Stimulated activated CD8-positive, alpha-beta memory T cell treated with anti-CD3 and anti-CD28 coated beads, Interleukin-4, amount 100 ng/mL, for 1 hour (primary cell): ENCODE measurements at places on chromosomes 2 and 18.

DNA sequence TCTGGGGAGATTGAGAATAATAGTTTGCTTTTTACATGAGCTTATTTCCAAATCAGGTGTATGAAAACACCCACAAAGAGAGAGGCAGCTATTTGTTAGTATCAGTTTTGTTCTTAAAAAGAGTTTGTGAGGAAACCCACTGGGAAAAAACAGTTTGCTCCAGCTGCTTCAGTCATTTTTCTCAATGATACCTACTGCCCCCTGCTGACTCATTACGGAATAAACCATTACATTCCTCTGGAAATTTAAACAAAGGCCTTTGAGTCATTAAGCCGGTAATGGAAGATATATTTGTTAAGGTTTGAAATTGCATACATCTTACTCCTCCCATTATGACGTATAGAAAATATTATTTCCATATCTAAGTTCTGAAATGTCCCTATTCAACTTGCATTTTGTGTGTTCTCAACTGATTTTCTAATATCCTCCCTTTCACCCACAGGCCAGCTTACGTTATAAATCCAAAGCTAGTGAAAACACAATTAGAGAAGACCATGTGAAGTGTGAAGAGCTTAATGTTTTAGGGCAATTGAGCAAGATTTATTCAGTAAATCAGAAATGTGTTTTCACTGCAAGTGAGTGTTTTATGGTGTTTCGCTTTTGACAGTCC lies 761.6 kb downstream of the DSC3 start:
- no peak for DNase-seq

DNA sequence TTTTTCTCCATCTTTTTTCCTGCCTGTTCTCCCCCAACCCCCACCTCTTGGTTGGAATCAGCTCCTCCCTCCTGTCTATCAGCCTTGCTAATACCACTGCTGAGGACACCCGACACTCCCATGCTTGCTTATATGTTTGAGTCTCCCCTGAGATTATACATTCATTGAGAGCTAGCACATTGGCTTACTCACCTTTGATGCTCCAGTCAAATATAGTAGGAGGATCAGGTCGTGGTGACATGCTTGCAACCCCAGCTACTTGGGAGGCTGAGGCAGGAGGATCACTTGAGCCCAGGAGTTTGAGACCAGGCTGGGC lies 91.5 kb upstream of the CCBE1 start:
- no peak for DNase-seq

GRCh38 chr18:45324495-45325113 lies 290.7 kb upstream of the SLC14A2 start:
- no peak for DNase-seq

DNA sequence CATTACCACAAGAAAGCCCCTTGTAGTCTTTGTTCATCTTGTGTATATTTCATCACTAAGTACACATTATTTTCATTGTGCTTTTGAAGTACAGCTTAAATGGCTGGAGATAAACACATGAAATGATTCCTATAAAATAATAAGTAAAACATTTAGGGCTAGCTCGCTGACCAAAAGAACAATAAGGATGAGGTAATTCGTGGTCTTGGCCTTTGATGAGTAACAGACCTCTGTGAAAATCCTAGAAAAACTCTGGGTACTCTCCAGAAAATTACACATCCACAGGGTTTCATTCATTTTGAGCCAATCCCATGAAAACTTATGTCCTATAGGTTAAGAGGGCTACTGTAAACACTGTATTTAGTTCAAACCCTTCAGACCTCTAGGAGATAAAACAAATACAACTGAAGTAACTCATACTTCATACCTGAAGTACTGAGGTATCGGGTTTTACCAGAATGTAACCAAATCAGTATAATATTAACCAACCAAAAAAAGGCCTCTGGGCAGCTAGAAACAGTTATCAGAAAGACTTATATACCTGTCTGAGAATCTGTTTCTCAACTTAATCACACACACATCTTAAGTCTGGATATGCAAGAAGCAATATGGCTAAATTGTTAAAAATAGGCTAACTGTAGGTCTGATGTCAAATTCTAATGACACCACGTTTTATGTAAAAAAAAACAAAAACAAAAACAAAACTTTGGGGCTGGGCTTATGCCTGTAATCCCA lies 31.0 kb downstream of the CFAP36 start:
- DNase-seq = no peak

GRCh38 chr2:121664713-121665112 lies 15.5 kb upstream of the CLASP1 start:
- DNase-seq = no peak
